ENCODE measurements at places on chromosomes 11 and 22.

GRCh38 chr11:47101406-47101805, 75.3 kb downstream of the ARFGAP2 start:
- DNase-seq: no peak

DNA sequence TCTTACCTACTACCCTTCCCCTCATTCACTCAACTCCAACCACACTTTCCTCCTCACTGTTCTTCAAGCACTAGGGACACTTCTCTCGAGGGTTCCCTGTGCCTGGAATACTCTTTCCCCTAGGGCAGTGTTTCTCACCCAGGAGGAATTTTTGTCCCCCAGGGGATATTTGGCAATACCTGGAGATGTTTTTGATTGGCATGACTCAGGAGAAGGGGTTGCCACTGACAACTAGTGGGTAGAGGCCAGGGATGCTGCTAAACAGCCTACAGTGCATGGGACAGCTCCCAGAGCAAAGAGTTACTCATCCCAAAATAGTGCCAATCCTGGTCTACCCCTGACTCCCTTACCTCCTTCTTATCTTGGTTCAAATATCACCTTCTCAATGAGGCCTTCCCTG, 40.0 kb downstream of the BTG4 start:
- DNase-seq: no peak

- no peak for DNase-seq
Measured at GRCh38 chr11:33734441-33735270, 1.6 kb downstream of the CD59 start.

- DNase-seq: no peak
Measured at GRCh38 chr22:17945156-17945887, 79.0 kb downstream of the MICAL3 start.

GRCh38 chr11:3926458-3927095, 71.1 kb downstream of the STIM1 start:
- DNase-seq: no peak

GRCh38 chr22:25582946-25583345, 18.5 kb downstream of the GRK3 start:
- DNase-seq: no peak

DNA sequence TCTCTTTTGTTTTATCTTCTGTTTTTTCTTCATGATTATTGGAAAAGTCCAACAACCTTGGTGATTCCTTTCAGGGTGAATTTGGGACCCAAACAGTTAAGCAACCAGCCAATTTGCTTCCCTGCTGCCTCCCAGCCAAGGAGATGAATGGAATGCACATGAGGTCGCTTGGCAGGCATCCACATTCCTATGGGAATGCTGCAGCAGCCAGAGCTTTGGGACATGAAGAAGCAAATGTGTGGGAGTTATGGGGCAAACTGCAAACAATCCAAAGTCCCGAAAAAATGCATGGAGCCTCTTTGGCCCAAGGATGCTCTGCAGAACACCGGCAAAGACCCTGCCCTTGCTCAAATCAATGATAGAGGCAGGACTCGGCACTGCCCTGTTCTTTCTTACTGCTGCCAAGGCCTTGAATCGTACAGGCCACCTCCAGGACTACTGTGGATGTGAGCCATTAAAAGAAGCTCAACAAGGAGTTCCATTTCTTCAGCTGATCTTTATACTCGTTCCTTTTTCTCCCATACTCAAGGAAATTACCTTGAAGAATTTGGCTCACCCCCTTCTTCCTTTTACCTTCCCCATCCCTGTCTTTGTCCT, 117.3 kb upstream of the TEAD1 start:
- DNase-seq: no peak

DNA sequence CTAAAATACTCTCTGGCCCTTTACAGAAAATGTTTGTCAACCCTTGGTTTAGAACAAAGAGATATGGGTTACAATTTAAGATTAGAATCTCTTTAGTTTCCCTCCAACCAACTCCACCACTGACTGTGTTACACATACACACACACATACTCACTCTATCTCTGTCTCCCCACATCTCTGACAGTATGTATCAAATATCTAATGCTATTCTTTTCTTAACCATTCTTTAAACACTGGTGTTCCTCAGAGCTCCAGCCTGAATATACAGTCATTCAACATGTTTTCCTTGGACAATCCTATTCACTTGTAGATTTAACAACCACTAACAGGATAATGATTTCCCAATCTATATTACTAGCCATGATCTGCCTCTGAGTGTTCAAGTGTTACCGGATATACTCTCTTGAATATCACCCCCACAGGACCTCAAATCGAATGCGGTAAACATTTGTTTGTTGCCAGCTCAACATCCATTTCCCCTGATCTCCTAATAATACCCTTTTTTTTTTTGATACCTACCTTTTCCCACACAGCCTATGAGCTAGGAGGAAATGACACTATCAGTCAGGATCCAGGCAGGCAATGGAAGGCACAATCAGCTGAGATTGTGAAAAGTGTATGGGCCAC, 6.1 kb downstream of the MPZL3 start:
- no peak for DNase-seq

- DNase-seq: no peak
Measured at GRCh38 chr11:95557376-95557775, 232.2 kb downstream of the FAM76B start.

- peak; percentile 25 for DNase-seq
Measured at GRCh38 chr11:2975594-2975993, 16.5 kb downstream of the NAP1L4 start.

- no peak for DNase-seq
Measured at GRCh38 chr11:74025467-74026166, 16.7 kb upstream of the UCP3 start.

GRCh38 chr11:31802990-31803812, 7.9 kb downstream of the PAX6 start:
- DNase-seq: no peak

- no peak for DNase-seq
Measured at GRCh38 chr22:23553924-23554870, 25.9 kb downstream of the IGLL1 start.

DNA sequence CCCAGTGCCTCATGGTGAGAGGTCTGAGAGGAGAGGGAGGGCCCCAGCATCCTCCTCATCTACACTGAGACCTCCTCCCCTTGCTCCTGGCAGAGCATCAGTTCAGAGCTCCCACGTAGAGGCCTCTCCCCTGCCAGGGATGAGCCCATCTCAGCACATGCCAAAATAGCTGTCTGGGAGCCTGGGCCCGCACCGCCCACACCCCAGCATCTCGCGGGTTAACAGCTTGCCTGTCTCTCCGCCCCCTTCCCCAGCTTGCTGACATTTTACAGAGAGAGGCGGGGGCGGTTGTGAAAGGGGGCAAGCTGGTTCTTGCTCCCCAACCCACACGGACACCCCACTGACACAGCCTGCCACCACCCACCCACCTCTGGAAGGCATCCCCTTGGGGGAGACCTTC, 6.4 kb downstream of the DGKZ start:
- DNase-seq: no peak

DNA sequence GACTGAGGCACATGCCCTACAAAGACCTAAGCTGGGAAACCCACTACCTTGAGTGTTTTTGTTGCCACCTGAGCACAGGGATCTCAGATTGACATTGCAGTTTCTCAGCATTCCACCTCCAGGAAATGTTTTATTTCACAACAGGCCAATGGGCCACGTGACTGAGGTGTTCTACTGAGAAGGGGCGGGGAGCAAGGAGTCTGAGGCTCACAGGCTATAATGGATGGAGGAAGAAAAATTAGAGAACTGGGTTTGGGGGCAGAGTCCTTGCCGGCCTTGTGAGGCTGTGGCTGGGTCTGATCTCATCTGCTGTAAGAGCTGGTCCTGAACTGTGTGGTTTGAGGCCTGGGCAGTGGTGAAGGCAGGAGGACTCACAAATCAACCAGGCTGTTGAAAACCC, 40.7 kb downstream of the ZNF202 start:
- DNase-seq: no peak

GRCh38 chr11:63919267-63920125, 2.5 kb upstream of the RCOR2 start:
- no peak for DNase-seq

GRCh38 chr11:126197277-126197939, 14.0 kb downstream of the RPUSD4 start:
- no peak for DNase-seq

GRCh38 chr11:58576887-58577471, 1.3 kb upstream of the LPXN start:
- DNase-seq: no peak

GRCh38 chr22:40485813-40486667, 115.6 kb downstream of the SGSM3 start:
- DNase-seq: no peak

DNA sequence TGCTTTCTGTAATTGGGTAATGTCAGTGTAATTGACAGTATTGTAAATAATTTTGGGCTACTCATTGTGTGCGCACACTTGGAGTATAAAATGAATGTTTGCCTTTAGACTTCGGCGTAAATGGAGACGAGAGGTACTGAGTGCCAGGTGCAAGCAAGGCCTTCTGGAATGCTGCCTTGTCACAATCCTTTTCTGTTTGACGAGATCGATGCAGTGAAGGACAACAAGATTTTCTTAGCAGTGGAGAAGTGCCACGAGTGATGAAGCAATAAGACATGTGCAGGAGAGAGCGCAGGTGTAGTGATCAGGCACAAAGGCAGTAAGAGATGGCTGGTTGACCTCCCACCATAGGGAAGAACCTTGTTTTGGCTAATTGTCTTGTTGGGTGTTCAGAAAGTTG, 67.5 kb downstream of the DDX10 start:
- no peak for DNase-seq

DNA sequence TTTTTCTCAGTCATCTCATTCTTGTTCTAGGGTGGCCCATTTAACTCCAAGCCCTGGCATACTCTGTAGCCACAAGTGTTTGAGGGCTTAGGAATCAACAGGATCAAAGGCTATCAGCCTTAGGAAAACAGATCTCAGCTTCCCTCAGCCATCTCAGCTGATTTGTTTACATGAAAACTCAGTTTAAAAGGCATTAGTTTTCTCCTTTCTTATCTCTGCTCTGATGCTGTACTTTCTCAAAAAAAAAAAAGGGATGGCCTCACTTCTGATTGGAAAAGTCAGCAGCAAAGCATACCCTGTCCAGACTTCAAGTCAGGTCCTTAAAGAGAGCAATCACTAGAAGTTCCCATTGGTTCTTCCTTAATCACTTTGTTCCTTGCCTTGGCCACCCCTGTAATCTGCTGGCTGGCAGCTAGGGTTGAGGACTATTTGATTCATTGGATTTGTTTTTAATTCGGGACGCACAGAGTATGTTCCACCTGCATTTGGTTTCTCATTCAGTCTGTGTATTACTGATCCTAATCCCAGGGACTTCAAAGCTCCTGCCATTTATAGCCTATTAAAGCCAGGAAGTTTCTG, 102.8 kb downstream of the EXT2 start:
- no peak for DNase-seq

GRCh38 chr11:65159012-65159411, 11.0 kb upstream of the SPDYC start:
- no peak for DNase-seq

- no peak for DNase-seq
Measured at GRCh38 chr11:59953463-59954218, 10.2 kb upstream of the OOSP4A start.

DNA sequence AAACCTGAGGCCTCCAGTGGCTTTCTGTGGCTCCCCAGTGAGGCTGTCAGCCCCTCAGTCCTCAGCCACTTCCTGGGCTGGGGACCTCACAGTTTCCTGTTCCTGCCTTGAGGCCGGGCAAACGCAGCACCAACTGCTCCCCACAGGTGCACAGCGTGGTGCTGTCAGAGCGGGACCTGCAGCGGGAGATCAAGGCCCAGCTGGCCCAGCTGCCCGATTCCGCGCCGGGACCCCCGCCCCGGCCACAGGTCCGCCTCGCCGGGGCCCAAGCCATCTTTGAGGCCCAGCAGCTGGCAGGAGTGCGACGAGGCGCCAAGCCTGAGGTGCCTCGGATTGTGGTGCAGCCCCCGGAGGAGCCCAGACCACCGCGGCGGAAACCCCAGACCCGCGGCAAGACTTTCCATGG, 5.4 kb downstream of the TBC1D10C start:
- peak; percentile 54 for DNase-seq

GRCh38 chr11:43010042-43010441, 301.8 kb upstream of the API5 start:
- no peak for DNase-seq

- no peak for DNase-seq
Measured at GRCh38 chr22:38614332-38615063, 41.7 kb downstream of the FAM227A start.

- DNase-seq: no peak
Measured at GRCh38 chr22:26968859-26969523, 311.6 kb downstream of the MIAT start.

- DNase-seq: no peak
Measured at GRCh38 chr11:106468086-106468485, 390.6 kb downstream of the AASDHPPT start.

DNA sequence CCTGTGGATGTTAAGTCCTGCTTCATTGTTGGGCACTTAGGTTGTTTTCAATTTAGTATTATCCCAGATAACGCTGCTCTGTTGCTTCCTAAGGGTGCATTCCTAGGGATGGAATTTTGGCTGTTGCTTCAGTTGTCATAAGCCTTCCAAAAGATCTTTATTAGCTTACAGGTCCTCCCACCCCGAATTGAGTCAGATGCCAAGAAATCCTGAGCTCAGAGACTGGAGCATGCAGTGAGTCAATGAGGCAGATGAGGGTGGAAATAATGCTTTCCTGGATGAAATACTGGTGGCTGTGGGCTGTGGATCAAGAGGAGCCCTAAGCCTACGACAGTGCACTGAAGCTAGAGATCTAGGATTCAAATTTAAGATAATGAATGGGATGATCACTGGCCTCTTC, 10.7 kb upstream of the IL18BP start:
- DNase-seq: no peak

- DNase-seq: no peak
Measured at GRCh38 chr11:73623686-73624085, 22.7 kb upstream of the PLEKHB1 start.

DNA sequence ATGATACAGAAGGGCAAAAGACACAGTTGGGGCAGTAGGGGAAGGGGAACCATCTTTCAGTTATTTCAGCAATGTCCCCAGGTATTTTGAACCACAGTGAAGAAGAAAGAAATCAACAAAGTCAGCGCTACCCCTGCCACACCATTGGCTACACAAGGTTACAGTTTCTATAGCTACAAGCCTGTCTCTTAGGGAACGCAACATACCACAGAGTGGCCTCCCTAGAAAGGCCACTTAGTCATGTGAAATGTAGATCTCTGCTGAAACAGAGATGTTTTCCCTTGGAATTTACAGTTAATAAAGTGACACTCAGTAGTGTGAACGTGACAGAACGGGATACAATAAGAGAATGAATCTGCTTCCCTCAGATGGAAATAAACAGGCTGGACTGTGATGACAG, 54.6 kb downstream of the MCHR1 start:
- no peak for DNase-seq

All from activated CD4-positive, alpha-beta T cell treated with anti-CD3 and anti-CD28 coated beads, Interleukin-2, amount 50 U/mL, for 24 hours (primary cell).